ENCODE measurements at places on chromosomes 2 and 18.

GRCh38 chr2:174605687-174606086, 8.1 kb upstream of the WIPF1 start:
- DNase-seq: no peak

DNA sequence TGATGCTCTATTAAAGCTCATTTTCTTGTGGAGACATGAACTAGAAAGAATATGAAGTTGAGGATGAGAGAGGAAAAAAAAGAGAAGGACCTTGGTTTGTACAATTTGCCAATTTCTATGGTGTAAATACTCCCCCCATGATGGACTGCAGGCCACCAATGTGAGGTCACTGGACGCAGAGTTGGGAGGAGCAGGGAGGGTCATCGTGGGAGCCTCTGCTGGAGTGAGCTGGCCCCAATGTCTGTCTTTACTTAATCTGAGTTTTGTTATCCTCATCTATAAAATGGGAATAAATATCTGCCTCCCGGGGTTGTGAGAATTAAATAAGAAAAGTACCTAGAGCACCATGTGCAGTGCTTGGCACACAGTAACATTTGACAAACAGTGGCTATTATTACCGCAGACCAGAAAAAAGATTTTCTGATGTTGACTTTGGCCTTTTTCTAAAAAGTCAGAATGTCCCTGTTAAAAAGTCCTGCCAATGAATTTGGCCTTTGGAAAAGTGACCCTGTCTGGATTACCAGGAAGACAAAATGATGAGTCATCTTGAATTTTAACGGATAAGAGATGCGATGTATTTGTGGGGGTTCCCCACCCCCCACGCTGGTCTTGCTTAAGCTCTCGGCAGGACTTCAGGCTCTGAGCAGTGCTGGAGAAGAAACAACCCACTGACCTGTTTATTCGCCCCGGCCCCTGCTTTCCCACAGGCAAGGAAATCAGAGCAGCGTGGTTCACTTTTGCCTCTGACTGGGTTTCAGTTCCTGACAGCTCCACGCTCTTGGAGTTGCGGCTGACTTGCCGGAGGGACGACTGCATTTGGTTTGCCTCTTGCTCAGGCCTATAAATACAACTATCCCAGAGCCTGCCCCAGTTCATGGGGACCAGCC, 50.3 kb upstream of the FOSL2 start:
- no peak for DNase-seq

- no peak for DNase-seq
Observed at GRCh38 chr18:26473672-26474071, 74.7 kb downstream of the KCTD1 start.

DNA sequence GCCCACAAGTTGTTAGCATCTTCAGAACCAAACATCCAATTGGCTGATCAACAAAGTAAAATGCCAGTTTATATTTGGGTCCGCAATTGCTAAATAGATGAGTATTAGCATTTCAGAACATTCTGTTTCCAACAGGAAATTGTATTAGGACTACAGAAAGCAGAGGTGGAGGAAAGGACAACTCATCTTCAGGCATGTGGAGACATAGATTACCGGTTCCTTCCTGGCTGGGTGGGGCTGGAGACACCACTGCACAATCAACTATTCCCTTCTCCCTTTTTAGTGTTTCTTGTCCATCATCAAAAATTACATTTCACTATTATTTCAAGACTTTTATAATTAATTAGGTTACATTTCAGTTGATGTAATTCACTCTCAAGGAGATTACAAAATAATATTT, 83.8 kb downstream of the ADAM23 start:
- DNase-seq: no peak

GRCh38 chr18:68627812-68628211, 87.1 kb downstream of the TMX3 start:
- no peak for DNase-seq

- DNase-seq: no peak
Observed at GRCh38 chr2:191679818-191680600, 2.1 kb downstream of the NABP1 start.

DNA sequence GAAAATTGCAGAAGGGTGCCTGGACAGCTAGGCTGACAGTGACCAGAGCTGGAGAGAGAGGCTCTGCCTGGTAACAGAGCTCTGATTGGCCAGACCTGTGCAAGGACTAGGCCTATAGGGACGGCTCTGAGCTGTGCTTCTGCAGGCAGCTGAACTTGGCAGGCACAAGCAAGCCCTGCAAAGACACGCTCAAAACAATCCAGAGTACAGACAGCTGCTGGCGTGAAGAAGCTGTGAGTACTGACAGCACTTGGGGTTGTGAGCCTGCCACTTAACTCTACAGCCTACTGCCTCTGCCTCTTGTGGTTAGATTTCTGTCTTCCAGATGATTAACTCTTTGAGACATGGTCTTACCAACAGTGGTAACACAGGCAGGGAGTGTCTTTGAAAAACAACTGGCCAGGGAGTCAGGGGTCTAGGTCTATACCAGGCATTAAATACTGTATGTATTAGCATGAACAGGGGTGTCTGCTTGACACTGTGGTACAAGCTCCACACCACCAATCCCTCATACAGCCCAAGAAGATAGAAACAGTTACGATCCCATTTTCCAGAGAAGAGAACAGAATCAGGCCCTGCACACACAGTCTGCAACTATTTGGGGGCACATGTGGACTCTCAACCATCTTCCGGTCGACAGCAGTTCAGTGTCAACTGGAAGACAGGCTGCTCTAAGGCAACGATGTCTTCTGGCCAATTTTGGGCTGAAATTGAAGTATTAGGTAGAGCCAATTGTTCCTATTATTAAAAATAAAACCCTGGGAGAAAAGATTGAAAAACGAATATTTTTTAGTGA, 568.4 kb downstream of the TNS1 start:
- peak; percentile 67 for DNase-seq

GRCh38 chr18:25349131-25349925, 2.6 kb downstream of the ZNF521 start:
- DNase-seq: no peak

- DNase-seq: no peak
Observed at GRCh38 chr2:22912398-22912797, 472.6 kb upstream of the KLHL29 start.

DNA sequence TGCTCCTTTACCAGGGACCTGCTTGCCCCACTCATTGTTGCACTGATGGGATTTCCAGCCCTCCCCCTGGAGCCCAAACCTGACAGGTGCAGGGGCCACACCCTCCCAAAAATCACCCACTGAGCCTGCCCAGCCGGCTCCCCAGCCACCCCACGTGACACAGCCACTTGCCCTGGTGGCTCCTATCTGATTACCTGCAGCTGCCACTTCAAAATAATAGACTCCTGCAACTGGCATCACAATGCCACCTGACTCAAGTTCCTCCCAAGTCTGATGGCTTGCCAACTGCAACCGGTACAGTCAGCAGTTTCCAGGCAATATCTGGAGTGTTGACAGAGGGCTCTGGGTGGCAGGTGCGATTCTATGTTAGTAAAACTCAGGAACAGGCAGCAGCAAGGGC, 66.2 kb downstream of the CRACDL start:
- no peak for DNase-seq

DNA sequence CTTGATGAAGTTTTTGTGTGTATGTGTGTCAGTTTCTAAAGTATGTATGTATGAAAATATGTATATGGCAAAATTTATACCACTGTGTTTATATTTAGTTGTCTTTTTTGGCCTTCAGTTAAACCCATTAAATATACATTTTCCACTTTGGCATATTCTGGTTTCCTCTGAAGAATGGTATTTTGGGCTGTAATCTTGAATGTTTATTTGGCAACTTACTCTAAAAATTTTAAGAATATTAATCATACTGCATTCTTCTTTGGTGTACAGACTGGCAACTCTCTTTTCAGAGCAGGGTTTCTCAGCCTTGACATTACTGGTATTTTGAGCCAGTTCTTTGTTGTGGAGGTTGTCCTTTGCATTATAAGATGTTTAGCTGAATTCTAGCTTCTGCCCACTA, 27.9 kb upstream of the CCBE1 start:
- DNase-seq: no peak

- DNase-seq: no peak
Observed at GRCh38 chr2:11097038-11097720, 58.1 kb upstream of the SLC66A3 start.

GRCh38 chr2:130341562-130342019, 1.1 kb upstream of the IMP4 start:
- DNase-seq: no peak

- peak; percentile 52 for DNase-seq
Observed at GRCh38 chr2:62014102-62014501, 108.6 kb downstream of the COMMD1 start.

GRCh38 chr2:38141501-38141900, 65.5 kb upstream of the CYP1B1 start:
- DNase-seq: no peak

GRCh38 chr2:211879323-211879722, 659.3 kb downstream of the ERBB4 start:
- DNase-seq: no peak

DNA sequence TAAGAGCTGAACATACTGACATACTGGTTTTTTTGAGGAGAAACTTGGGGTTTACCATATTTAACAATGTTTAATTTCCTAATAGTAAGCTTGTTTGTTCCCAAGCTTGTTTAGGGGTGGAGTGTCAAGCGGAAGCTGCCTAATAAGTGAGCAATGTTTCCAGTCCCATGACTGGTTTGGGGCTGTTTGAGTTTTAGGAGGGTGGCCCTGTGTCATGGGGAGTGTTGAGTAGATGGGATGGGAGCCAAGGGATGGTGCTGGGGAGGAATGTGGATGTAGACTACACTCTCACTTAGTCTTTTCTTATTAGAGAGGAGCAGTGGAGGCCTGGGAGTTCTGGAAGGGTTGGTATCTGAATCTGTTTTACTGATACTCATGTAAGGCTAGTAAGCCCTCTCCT, 128.5 kb downstream of the TANC1 start:
- no peak for DNase-seq

GRCh38 chr2:7830616-7831015, 851.2 kb upstream of the ID2 start:
- DNase-seq: no peak

- no peak for DNase-seq
Observed at GRCh38 chr18:31683106-31683505, 1.3 kb downstream of the B4GALT6 start.

DNA sequence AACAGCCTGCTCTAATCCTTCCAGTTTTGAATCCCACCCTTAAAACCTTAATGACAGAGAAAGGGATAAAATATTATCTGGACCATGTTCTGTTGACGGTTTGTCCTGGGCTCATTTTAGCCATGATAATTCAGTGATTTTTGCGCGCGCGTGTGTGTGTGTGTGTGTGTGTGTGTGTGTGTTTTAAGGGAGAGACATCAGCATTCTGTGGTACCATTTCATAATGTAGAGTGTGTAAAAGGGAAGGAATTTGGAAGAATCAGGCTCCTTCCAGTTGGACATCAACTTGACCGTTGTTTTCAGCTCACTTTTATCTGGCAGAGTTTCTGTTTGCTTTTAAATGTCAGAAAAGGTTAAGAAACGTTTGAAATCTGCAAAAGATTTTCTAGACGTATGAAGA, 535.5 kb downstream of the TNS1 start:
- DNase-seq: no peak

GRCh38 chr2:15976354-15976753, 36.0 kb downstream of the MYCN start:
- no peak for DNase-seq

DNA sequence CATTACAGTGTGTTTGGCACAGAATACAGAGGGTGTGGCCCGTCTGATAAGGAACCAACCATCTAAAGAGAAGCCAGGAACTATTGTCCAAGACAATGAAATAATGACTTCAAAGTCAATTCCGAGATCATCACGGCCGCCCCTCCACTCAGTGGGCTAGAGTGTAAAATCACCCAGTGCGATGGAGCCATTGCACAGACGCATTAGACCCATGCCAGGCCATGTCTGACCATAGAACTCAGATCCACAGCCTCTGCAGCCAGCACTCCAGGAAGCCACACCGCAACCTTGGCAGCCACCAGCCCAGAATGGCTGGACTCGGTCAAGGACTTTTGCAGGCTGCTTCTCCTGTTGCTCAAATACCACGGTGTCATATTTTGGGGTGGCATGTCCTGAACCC, 835.7 kb downstream of the DCDC2C start:
- DNase-seq: no peak

DNA sequence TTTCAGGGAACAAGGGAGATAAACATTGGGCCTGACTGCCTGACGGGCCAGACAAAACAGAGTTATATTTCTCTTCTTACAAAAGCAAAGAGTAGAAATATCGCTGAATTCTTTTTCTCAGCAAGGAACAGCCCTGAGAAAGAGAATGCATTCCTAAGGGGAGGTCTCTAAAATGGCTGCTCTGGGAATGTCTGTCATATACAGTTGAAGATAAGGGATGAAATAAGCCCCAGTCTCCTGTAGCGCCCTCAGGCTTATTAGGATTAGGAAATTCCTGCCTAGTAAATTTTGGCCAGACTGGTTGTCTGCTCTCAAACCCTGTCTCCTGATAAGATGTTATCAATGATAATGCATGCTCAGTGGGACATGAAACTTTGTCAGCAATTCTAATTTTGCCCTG, 134.9 kb upstream of the CNTNAP5 start:
- no peak for DNase-seq

GRCh38 chr2:72134408-72134996, 13.2 kb downstream of the CYP26B1 start:
- DNase-seq: no peak

DNA sequence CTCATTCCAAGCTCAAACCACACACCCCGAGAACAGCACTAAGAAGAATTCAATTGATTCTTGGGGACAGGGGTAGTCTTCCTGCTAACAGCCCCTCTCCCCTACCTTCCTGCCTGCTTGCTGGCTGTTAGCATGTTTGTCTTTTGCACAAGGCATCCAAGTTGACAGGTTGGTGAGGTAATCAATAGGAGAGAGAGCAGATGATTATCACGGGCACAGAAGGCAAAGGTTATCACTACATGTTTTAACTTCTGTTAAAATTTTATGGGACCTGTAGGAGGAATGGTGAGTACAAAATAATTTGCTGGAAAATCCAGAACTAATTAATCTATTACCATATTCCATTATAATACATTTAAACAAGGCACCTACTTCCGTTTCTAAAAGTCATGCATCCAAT, 442.1 kb upstream of the TCF4 start:
- DNase-seq: no peak

DNA sequence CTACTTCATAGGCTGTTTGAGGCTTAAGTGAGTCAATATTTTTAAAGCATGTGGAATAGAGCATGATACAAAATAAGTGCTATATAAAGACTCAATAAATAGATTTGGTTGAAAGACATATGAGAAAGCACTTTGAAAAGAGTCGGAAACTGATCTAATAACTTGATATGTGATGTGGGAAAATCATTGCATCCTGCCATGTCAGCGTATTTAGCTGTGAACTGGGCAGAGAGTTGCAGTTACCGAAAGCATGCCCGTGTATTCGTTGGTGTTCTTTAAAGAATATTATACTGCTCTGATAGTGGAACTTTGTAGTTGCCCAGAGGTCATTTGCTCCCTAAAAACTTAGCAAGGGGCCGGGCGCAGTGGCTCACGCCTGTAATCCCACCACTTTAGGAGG, 37.8 kb upstream of the ZNF516 start:
- DNase-seq: no peak

DNA sequence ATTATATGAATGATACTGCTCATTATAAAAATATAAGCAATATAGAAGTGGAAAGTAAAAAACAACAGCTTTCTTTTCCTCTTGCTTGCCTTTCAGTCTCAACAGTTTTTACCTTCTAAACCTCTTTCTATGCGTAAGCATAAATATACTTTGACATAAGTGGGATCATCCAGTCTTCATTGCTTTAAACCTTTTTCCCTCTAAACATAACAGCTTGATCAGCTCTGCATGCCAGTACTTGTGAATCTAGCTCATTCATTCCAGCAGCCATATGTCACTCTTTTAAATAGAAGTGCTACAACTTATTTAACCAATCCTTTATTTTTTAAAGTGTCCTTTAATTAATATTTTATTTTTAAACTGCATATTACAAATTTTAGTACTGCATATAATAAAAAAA, 88.1 kb downstream of the TTC27 start:
- DNase-seq: no peak

All from left renal cortex interstitium (tissue), 4 donors.